Stimulated activated CD8-positive, alpha-beta memory T cell treated with anti-CD3 and anti-CD28 coated beads, Interleukin-7, amount 100 ng/mL, for 1 hour (primary cell): ENCODE measurements at places on chromosomes 6 and 20.
A peak's percentile ranks its signal among the peaks of the same experiment; 100 is the strongest.

DNA sequence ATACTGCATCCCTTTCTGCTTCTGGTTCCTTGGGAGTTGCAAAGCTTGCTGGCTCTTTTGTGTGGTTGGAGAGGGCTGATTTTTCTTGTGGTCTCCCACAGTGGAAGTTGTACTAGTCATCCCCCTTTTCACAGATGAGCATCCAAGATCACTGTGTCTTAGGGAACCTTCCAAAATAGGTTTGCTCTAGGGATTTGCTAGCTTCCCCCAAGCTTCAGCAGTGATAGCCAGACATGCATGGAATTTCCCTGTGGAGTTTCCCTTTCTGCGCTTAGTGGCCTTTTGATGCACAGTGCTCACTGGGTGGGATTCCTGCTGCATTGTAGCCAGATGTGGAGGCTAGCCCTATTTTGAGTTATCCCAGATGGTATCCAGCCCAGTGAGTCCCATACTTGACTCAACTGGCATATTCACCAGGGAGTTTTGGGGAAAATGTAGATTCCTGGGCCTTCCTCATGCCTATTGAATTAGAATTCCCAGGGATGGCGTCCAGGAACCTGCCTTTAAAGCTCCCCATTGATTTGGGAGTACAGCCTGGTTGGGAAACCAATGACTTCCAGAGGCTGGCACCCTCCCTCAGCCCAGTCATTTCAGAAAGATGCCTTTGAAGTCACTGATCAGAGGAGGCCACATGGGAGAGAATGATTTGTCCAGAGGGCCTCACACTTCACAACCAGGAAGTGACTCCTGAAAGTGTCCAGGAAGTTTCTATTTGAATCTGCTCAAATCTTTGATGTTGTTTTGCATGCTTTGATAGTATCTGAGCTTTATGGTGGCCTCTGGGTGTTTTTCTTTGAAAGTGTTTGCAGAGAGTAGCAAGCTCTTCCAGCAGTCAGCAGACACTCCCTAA, 25.9 kb downstream of the PPARD start:
- no peak for DNase-seq

DNA sequence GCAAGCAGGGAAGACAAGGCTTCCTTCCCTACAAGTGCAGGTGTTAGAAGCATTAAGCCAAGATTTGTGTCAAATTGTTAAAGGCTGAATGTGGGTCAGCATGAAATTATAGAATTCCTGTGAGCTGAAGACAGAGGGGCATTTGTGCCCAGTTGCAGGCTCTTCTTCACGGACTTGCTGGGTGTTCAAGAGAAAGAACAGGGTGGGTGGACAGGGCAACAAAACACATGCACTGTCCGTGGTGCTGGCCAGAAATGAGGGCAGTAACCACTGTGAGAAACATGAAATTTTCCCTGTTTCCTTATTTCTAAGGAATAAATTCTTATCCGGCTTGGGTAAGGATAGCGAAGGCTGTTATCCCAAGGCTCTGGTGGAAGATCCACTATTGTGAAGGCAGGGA, 579.5 kb upstream of the HTR1E start:
- DNase-seq = no peak

GRCh38 chr6:12911427-12911826, 194.9 kb downstream of the PHACTR1 start:
- DNase-seq = no peak

GRCh38 chr6:3355358-3356055, 96.8 kb downstream of the PSMG4 start:
- DNase-seq = no peak

DNA sequence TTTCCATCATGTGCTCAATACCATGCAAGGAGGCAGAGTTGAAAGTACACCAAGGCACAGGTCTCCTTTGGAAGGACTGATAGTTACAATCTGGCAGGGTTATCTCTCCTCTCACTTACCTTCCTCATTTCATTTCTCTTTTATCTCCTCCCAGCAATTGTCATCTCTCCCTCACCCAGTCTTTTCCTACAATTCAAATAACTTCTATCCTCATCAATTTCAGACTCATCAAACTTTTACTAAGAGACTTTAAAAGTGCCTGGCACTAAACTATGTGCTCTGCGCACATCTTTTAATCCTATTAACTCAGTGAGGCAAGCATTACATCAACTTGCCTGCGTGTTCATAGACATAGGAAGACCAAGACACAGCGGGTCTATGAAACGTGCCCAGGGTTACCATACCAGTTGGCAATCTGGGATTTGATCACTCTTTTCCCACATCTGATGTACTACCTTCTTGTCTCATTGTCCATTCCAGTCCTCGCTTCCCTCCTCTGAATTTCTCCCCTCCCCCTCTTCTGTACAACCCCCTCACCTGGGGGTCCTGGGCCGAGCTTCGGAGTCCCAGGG, 1.2 kb downstream of the VARS1 start:
- DNase-seq = no peak

DNA sequence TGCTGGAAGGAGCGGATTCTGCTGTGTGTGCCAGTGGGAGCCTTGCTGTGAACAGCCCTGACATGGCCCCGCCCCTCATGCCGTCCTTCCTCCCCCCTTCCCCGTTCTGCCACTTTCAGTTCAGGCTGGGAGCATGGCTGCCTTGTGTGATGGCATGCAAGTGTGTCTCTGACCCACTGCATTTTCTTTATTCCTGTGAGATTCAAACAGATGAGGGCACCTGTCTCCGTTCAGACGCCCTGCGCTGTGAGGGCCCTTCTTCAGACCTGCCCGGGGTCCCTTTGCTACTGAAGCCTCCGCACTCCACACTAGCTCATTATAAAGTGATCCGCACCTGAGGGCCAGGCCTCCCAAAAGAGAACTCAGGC, 88.3 kb downstream of the TAF4 start:
- DNase-seq = no peak

GRCh38 chr20:16747291-16747811, 807 bp upstream of the OTOR start:
- DNase-seq = no peak

DNA sequence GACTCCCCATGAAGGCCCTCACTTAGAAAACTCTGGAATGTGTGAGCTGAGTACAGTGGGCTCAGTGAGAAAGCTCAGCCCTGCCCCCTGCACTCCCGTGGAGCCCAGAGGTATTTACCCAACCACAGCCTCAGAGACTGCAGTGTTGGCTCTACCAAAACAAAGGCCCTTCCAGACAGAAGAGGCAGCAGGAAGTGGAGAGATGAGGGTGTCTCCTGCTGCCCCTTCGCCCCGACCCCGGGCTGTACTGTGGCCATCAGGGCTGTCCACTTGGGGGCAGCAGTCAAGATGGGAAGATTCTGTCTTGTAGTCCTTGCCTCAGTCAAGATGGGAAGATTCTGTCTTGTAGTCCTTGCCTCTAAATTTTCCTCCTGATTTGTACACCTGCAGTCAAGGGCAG, 341.3 kb downstream of the TAF4 start:
- DNase-seq = no peak

DNA sequence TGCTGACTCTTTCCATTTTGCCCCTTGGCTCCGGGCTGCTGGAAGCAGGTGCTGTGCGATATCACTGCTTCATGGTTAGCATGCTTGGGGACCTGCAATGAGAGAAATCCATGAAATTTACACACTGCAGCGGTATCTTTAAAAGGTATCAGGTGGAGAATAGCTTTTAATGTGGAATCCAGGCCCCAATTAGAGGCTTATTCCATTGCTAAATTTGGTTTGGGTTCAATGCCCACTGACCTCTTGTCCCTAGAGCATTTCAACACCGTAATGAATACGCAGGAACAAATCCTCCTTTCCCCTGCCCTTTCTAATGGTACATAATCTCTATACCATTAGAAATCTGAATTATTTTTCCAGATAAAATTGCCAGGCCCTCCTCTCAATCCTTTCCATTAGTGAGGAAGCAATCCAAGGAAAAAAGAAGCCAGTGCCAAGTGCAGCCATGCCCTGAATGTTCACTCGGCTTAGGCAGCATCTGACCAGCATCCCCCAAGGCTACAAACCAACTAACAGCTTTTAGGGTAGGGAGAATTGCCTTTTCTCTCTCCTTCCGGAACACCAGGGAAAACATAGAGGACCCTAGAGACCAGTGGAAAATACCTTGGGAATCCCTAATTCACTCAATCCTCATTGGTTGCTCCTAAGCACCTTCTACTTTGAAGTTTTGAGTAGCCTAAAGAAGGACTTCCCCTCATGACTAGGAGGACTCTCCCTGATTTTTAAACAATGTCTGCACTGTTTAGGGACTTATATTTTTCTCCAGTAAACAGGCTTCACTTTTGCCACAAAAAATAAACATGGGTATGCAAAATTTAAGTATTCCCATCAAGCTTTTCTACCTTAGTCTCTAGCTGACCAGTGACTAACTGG, 143.1 kb downstream of the QRSL1 start:
- no peak for DNase-seq

GRCh38 chr6:139250296-139251044, 41.3 kb downstream of the TXLNB start:
- DNase-seq = peak; percentile 11

- DNase-seq = no peak
Measured at GRCh38 chr20:3038454-3038853, 5.0 kb upstream of the GNRH2 start.

DNA sequence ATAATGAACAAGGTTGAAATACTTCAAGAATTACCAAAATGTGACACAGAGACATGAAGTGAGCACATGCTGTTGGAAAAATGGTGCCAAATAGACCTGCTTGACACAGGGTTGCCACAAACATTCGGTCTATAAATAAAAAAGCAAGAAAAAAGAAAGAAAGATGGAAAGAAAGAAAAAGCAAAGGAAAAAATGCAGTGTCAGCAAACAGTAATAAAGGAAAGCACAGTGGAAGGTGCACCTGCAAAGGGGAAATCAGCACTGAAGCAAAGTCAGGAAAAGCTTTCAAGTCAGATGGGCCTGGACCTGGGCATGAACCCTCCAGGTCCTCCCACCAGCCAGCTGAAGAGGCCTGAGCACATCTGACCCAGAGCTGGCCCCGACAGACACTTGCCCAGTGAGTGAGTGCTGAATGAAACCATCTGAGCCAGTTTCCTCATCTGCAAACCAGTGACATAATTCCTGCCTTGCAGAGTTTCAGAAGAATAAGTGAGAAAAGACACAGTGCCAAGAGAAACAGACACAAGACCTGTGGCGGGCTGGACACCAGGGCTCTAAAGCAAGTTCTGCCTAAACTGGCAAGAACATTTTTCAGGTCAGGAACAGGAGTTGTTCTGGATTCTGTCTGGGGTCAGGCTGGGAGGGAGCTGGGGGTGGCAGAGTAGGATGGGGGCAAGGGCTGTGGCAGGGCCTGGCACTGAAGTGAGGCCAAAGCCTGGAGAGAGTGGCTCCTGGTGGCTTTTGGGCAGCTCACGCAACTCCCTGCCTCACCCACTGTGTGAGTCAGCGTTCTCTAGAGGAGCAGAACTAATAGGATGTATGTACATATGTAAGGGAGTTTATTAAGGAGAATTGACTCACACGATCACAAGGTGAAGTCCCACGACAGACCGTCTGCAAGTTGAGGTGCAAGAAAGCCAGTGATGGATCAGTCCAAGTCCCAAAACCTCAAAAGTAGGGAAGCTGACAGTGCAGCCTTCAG, 23.9 kb upstream of the MICB start:
- no peak for DNase-seq

DNA sequence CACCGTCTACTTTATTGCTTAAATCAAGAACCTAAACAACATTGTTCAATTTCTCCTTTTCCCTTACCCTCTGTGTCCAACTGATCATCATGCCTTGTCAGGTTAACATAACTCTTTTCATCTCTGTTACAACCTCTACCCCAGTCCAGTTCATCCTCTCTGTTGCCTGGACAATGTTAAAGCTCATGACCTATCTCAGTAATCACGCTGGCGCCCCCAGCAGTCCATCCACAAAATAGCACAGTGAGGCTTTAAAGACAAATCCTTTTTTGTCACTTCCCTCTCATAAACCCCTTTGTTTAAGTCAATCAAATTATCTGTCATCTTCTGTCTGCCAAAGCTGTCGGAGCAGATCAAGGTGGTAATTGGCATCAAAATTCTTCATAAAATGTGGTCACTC, 140.1 kb downstream of the QKI start:
- peak; percentile 26 for DNase-seq

DNA sequence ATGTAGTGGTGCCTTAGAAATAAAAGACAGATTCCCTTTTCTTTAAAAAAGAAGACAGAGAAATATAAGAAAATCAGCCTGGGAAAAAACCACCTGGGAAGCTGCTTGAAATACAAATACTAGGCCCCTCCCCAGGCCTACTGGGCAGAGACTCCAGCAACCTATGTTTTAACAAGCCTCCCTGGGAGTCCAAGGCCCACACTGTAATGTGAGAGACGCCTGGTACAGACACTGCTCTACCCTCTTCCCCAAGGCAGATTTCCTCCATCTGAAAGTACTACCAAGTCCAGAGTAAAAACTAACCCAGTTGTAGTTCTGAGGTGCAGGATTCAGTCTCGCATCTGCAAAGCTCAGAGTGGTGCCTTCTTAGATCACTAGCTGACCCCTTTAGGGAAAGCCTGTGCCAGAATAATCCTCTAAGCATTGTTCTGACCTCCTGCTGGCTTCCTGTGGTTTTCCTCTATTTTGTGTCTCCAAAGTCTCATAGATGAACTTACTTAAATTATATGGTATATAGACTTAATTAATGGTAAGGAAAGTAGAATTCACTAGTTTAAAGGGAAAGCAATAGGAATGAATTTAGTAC, 270.2 kb upstream of the SLC35B3 start:
- no peak for DNase-seq

DNA sequence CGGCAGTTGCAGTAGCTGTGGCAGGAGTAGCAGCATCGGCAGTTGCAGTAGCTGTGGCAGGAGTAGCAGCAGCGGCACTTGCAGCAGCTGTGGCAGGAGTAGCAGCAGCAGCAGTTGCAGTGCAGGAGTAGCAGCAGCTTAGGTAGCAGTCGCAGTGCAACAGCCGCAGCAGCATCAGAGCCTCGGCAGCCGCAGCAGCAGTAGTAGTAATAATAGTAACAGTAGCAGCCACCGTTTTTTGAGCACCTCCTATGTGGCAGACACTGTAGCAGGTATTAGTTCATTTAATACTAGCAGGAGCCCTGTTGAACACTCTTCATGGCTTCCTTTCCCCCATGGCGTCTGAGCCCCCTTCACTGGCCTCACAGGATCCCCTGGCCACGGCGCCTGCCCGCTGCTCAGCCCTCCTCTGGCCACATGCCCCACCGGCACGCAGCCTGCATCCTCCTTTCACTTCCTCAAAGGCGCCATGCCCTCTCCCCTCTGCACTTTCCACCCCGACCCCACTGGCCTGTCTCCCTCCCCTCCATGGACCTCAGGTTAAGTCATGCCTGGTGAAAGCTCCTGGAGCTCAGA, 19.1 kb upstream of the IRF4 start:
- no peak for DNase-seq

GRCh38 chr6:137704802-137705159, 162.3 kb upstream of the TNFAIP3 start:
- DNase-seq = no peak

- DNase-seq = no peak
Measured at GRCh38 chr6:40398810-40399477, 188.2 kb downstream of the LRFN2 start.

- DNase-seq = no peak
Measured at GRCh38 chr6:130843575-130844320, 16.5 kb downstream of the SMLR1 start.

GRCh38 chr6:156440688-156441087, 336.5 kb upstream of the ARID1B start:
- no peak for DNase-seq

GRCh38 chr6:45815466-45816125, 200.1 kb downstream of the CLIC5 start:
- no peak for DNase-seq
